ENCODE measurements at places on chromosomes 7 and 10.

DNA sequence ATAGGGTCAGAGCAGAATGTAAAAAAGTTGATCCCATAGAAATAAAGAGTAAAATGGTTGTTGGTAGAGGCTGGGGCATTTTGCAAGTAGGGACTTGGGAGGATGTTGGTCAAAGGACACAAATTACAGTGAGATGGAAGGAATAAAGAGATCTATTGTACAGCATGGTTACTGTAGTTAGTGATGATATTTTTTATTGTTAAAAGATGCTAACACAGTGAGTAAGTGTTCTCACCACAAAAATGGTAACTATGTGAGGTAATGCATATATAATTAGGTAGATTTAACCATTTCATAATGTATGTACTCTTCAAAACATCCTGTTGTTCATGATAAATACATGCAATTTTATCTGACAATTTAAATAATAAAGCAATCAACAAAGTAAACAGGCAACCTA lies 280.7 kb upstream of the MAGI2 start:
- no peak for DNase-seq

DNA sequence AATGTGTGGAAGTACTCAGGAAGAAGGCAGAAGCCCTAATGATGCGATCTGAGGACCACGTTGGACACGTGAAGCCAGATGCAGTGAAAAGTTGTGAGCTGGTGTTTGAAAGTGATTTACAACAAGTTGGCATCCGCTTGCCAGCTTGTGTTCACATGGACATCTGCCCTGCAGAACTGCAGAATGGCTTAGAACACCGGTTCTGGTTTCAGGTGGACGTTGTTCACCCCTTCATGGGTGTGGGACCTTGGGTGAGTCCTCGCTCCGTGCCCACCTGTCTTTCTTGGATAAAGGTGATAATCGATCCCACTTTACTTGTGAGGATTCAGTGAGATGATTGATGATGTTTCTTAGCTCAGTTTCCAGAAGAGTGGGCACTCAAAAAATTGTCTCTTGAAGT lies 53.8 kb downstream of the CAMK1D start:
- DNase-seq: no peak

DNA sequence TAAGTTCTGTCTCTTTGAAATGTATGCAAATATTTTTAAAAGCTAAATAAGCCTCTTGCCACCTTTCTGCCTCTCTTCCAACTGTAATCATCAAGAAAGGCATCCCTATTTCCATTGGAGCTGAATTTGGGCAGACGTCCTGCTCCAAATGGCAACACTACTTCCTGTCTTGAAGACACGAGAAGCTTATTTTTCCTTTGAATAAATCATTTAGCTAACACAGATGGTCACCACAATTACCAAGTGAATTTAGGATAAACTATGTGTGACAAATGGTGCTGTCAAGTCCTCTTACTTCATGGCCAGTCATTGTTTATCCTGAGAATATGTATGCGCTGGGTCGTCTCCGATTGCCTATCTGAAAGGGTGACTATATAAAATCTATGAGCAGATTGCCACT lies 268.0 kb downstream of the ANKRD7 start:
- no peak for DNase-seq

- no peak for DNase-seq
Measured at GRCh38 chr10:123287594-123288247, 133.5 kb downstream of the BUB3 start.

GRCh38 chr10:75137533-75138438 lies 26.3 kb downstream of the SAMD8 start:
- DNase-seq: peak; percentile 44

DNA sequence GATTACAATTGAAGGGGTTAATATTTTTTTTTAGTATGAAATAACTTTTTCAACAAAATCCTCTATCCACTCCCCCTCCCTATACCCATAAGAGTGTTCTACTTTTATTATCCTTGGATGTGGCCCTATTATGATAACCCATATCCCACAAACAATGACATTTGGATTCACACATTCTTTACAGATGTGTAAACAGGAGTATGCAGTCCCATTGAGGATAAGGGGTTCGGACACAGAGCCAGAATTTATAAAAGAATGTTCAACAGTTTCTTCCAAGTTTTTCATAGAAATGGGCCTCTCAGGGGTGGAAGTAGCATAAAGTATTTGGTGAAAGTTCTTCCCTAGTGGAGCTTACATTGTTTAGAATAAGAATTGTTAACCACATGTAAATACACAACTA lies 16.1 kb upstream of the PCLO start:
- DNase-seq: no peak

Data from AG04450 (cell line).